ENCODE measurements at places on chromosomes 6 and 20.
A peak's percentile ranks its signal among the peaks of the same experiment; 100 is the strongest.

DNA sequence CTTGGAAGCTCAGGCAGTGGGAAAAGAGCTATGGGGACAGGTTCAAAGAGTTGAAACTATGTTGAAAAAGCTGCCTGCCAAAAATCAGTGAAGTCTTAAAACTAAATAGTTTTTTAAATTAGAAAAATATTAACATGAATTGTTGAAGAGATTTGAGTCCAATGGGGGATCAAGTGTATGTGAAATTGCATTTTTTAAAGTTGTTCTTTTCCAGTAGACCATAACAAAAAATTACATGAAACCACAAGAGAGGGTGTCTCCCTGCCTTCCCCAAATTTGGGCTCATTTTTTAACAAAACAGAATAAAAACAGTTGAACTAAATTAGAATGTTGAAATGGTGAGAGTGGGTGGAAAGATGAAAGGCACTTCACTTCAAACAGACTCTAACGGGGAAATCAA is 31.5 kb upstream of the COL10A1 start:
- no peak for DNase-seq

- no peak for DNase-seq
These were observed 30.5 kb downstream of the CDKAL1 start for GRCh38 chr6:20564777-20565176.

DNA sequence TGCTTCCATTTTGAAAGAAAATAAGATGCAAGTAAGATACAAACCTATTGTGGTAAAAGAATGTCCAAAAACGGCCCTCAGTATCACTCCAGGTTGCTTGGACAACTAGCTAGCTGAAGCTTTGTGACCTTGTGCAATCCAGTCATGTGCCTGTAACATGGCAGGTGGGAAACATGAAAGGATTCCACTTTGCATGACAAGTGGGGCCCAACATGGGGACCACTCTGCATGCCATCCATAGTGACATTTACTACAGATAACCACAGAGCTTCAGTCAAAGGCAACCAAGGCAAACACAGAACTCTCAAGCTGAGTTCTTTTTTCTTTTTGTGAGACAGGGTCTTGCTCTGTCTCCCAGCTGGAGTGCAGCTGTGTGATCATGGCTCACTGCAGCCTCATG is 15.8 kb upstream of the FBXO9 start:
- no peak for DNase-seq

GRCh38 chr20:45312241-45312640 is 4.1 kb upstream of the MATN4 start:
- DNase-seq: no peak

GRCh38 chr6:157758516-157759023 is 64.5 kb upstream of the SNX9 start:
- no peak for DNase-seq

DNA sequence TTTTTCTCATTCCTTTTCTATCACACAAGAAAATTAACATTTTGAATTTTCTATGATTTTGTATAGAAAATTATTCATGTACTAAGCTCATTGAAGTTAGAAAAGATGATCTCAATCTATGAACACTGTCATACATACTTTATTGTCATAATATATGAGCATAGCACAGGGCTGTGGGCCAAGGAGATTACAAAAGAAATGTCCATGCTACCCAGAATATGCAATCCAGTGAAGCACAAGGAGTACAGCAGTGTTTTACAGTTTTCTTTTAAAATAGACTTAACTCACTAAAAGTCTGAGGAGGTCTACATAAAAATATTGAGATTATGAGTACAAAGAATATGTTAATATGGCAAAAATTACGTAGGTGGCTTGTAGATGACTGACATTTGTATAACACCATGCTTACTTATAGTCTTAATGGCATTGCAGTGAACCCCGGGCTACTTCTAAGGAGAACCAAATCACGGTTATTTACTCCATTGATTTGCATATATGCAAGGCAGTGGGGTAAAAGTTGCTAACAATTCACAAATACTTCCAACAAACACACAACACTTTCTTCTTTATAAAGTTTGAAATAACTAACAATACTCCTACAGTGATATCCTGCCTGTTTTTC is 257.1 kb downstream of the BCKDHB start:
- no peak for DNase-seq

DNA sequence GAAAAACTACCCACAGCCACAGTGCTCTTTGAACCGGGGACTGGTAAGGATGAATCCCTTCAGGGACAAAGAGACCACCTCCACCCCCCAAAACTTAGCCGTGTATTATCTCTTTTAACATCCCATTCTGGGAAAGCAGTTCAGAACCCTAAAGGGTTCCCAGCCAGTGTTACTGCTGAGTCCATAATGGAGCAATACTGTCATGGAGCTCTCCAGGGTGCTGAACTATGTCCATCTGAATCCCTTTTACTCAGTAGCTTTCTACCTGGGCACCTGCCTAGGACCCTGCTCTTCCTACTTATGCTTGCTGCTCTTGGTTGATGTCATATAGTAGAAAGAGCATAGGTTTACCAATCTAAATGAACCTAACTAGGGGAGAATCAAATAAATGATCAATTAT is 22.3 kb upstream of the SAYSD1 start:
- no peak for DNase-seq

GRCh38 chr6:123276546-123276980 is 280.5 kb downstream of the CLVS2 start:
- no peak for DNase-seq

DNA sequence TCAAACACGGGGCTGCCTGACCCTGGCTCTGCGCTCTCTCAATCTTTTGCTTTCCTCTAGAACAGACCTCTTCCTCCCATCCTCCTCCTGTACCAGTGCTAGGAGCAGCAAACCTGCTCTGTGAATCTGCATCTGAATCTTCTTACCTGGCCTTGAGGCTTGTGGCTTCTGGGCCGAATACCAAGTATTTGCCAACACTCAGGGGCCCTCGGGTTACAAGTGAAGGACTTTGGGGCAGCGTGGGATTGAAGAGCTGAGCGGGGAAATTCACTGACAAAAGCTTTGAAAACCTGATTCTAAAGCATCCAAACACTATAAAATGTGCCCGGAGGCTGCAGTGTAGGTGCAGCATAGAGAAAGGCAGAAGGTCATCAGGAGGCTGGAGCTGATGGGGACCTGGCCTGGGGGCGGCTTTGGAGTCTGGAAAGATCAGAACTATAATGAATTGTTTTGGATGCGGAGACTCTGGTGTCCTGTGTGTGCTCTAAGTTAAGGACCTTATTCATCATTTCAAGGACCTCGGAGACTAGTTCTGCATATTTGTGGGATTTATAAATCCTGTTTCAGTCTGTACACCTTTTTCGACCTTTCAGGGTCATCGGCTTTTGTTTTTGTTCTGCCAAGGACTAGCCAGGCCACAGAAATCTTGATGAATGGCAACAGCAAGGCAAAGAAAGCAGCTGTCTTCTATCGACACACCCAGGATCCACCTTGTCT is 16.4 kb upstream of the IGF2R start:
- DNase-seq: no peak

GRCh38 chr20:7770578-7770977 is 169.7 kb downstream of the HAO1 start:
- DNase-seq: no peak

DNA sequence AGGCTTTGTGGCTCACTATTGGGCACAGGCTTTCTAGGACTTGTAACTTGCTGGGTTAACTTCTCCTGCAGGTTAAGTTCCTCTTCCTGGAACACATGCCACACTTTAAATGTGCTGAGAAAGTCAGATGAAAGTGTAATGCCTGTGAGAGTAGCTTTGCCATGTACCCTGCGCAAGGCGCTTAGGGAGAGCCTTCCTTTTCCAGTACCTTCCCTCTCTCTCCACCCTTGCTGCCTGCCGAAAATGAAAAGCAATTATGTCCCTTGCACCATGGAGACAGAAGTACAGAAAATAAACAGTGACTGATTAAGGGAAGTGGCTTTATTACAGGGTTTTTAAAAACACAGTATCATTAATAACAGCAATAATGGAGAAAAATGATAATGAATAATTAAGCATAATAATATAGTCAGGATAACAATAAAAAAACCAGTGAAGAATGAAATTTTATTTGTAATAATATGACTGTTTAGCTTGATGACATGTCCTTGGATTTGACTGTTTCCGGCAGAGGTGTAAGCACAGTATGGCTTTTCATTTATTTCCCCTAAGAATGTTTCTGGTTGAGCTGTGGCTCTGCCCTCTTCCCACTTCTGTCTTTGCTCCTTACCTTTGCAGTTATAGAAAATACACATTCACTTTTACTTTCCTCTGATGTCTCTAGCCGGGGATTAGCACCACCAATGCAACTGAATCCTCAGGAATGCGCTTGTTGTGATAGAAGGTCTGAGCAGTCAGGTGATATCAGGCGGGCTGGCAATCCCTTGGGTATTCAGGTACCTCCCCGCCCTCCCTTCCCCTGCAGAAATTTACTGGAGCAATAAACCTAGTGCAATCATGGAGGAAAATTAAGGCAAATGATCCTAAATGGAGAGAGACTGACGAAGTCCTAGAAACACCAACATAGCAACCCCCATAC is 472.3 kb upstream of the CITED2 start:
- no peak for DNase-seq

DNA sequence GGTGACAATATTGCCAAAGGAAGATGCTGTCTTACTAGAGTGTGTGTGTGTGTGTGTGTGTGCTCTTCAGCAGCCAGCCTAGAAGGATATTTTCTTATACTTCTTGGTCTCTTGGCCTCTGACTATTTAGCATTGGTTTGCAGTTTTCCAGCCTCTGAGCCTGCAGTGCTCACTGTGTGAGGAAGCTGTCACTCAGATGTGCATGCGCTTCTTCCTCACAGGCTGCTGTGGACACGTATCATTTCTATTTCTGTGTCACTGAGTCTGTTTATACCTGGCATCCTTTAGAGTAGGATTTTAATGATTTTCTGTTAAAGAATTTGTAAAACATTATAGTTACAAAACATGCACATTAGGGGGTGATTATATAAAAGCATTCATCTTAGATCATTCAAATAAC is 83.3 kb downstream of the ALDH8A1 start:
- DNase-seq: no peak

- no peak for DNase-seq
These were observed 416.5 kb downstream of the BCKDHB start for GRCh38 chr6:80523010-80523409.

GRCh38 chr20:51562332-51563173 is 20.0 kb upstream of the NFATC2 start:
- peak; percentile 86 for DNase-seq

- no peak for DNase-seq
These were observed 103.6 kb downstream of the PHF3 start for GRCh38 chr6:63739094-63739687.

DNA sequence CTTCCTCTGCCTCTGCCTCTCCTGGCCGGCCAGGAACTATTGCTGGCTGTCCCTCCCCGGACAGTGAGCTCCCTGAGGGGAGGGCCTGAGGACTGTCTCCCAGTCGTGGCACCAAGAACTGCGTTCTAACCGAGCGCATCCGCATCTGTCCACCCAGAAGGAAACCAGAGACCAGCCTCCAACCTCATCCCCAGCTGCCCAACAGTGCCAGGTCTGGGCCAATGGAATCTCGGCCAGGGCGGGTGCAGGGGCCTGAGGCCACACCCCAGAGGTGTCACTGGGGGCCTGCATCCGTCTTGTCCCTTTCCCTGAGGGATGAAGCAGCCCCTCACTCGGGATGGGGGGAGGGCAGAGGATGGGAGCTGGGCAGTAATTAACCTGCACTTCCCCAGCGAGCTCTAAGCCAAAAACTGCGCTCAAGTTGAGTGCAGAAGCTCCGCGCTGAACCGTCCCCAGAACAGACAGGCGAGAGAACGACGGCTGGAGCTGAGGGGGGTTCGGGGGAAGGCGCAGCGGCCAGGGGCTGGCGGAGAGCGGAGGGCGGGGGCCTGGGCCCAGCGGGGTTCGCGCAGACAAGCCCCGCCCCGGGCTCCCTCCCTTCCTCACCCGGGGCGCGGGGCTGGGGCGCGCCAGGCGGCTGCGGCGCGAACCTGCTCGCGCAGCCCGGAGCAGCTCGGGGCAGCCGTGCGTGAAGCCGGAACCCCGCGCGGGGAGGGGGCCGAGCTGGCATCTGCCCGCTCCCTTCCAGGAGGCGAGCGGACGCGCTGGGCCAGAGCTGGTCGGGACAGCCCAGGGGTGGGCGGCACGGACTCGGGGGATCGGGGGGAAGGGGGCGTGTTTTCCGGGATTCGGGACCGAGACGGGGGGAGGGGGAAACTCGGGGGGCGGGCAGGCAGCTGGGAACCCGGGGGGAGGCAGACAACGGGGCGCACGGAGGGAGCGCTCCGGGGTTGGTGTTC is 1.4 kb downstream of the TFEB start:
- DNase-seq: no peak

- no peak for DNase-seq
These were observed 236.4 kb upstream of the RIMS1 start for GRCh38 chr6:71649915-71650314.

DNA sequence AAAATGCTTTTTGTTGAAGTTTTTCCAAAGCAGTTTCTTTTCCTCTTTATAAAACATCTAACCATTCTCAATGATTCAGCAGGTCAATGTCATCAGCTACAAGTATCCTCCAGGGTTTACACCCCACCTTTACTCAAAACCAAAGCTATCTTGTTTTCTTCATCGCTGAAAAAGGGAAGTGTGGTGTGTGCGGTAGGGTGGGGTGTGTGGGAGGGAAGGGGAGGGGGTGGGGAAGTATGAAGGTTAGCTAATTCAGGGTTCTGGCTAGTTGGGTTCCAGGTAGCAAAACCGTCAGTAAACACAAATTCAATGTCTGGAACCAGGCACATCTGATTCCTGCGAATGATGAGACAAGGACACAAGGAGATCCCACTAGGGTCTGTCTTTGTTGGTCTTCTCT is 189.6 kb downstream of the GJA10 start:
- DNase-seq: no peak

GRCh38 chr20:3115190-3116107 is 30.9 kb upstream of the AVP start:
- peak; percentile 30 for DNase-seq

DNA sequence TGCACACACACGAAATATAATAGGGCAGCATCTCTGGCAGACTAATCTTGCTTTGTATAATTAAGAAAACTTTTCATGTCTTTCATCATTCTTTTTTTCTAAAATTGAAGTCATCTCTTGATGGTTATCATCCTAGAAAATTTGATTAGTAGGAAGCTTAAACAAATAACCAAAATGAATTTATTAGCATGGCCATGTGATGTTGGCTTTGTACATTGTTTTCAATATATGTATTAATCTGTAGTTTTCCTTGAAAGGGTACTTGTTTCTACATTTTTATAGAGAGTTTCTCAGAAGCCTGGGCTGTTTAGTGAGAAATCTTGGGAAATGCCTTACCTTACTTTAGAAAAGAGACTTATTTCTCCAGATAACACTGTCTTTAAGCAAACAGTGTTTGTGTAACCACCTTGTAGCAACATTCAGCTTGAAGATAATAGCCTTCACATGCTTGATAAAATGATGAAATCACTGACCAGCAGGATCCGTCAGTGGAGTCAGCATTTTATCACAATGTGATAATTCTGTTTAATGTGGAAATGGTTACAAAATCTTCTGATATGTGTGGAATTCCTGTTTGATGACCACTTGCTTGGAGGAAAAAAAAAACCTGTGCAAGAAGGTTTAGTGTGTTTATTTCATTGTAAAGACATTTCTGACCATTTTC is 147.8 kb downstream of the MACROD2 start:
- peak; percentile 26 for DNase-seq
